ENCODE measurements at places on chromosomes 6 and 20.

DNA sequence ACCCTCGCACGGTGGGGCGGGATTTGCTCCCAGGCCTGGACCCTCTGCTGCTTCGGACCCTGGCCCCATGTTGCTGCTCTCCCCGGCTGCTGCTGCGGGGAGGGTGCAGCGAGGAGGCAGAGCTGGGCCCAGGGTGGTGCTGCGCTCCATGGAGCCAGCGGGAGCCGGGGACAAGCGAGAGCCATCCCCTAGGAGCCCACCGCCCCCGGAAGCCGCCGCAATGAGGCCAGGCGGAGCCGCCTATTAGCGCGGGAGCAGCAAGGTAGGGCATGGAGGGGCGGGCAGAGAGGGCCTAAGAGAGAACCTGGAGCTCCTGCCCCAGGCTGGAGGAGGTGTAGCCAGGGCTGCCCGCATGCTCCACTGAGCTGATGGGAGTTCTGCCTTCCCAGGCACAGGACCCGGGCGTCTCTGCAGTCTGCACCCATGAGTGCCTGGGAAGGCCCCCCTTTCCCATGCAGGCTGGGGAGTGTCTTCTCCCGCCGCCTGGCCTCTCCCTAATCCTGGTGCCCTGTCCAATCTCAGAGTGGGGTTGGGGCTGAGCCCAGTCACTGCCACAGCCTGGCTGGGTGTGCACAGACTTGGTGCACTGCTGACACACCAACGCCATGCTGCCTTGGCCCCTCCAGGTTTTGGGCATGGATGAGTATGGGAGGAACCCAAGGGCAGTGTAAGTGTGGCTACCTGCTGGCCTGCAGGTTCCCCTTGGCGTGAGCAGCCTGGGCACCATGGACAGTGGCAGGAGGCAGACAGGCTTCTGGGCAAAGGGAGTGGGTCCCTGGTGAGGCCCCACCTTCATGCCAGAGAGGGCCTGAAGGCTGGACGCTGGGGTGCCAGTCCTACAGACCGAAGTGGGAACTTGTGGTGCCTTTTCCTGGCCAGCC, 360.6 kb upstream of the MAP3K7 start:
- no peak for DNase-seq

DNA sequence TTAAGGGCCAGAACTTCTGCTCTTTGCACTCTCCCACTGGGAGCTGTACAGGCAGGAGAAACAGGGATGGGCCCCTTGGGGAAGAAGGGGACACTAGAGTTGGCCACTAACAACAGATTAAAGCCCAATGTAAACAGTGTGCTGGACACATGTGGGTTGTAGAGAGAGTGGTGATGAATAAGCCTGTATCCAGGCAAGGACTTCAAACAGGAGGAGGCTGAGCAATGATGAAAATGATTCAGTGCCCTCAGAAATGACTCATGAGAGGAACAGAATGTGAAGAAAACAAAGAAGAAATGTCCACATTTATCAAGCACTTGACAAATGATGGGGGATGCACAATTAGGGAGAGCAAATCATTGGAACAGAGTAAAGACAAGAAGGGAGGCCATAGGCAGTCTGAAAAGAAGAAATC, 242.3 kb downstream of the TBX18 start:
- no peak for DNase-seq

DNA sequence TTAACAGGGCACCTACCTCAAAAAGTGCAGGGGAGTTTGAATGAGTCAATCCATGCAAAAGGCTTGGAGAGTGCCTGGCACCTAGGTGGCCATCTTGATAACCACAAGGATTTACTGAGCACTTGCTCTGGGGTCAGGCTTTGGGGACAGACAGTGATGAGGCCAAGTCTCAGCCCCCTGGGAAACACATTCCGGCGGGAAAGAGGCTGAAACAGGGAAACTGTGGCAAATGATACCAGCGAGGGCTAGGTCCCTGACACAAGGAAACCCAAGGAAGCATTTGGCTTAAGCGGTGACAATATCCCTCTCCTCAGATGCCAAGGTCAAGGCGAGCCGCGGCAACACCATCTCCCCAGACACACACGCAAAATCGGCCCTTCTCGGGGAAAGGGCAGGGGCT, 527 bp upstream of the DOK5 start:
- no peak for DNase-seq

DNA sequence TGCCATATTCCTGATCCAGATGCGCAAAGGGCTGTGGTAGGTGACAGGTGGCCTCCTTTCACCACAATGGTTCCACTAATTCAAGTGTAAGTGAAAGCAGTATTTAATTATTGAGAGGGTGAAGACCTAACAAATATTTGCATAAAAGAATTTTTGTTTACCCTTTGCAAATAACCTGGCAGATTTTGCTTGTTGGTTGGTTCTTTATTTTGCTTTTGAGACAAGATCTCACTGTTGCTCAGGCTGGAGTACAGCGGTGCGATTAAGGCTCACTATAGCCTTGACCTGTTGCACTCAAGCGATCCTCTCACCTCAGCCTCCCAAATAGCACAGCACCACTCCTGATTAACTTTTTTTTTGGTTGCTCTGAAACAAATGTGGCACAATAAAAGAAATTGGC, 49.2 kb downstream of the PCNA start:
- DNase-seq, result no peak

DNA sequence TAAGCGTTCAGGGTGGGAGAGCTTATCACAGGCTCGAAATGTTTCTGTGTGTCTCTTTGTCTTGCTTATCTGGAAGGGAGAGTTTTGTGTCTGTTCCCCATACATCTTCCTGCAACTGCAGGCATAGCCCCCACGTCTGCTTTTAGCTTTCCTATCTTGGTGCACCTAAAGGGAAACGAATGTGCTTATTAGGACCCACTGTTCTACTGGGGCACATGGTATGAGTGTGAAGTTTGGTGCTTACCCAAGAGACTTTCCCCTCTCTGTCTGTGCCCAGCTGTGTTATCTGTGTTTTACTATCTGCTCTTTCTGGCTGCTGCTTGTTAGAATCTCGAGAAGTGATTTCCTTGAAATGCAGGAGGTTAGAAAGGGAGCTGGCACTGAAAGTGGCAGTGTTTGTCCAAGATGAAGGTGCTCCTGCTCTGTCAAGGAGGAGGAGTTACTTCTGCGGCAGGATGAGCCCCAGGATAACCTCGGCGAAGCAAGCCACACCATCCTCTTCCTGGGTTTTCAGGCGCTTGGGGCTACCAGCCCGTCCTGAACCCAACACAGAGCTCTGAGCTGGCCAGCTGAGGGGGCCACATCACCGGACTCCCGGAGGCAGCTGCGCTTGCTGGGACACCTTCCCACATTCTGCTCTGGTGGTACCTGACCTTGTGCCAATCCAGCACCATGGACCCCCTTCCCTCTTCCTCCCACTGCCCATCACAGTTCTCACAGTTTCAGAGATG, 23.4 kb downstream of the DYNLT1 start:
- no peak for DNase-seq

- DNase-seq, result no peak
Observed at GRCh38 chr6:19713411-19713810, 123.8 kb upstream of the ID4 start.

All from stimulated activated CD8-positive, alpha-beta memory T cell treated with anti-CD3 and anti-CD28 coated beads, Interleukin-7, amount 100 ng/mL, for 24 hours (primary cell).